Stimulated activated CD8-positive, alpha-beta memory T cell treated with anti-CD3 and anti-CD28 coated beads, Interleukin-2, amount 100 ng/mL, for 1 hour (primary cell): ENCODE measurements at places on chromosomes 3 and 15.

- no peak for DNase-seq
Observed at GRCh38 chr15:82677720-82678323, 30.7 kb upstream of the CPEB1 start.

- DNase-seq = no peak
Observed at GRCh38 chr15:48532946-48533345, 112.6 kb downstream of the FBN1 start.

DNA sequence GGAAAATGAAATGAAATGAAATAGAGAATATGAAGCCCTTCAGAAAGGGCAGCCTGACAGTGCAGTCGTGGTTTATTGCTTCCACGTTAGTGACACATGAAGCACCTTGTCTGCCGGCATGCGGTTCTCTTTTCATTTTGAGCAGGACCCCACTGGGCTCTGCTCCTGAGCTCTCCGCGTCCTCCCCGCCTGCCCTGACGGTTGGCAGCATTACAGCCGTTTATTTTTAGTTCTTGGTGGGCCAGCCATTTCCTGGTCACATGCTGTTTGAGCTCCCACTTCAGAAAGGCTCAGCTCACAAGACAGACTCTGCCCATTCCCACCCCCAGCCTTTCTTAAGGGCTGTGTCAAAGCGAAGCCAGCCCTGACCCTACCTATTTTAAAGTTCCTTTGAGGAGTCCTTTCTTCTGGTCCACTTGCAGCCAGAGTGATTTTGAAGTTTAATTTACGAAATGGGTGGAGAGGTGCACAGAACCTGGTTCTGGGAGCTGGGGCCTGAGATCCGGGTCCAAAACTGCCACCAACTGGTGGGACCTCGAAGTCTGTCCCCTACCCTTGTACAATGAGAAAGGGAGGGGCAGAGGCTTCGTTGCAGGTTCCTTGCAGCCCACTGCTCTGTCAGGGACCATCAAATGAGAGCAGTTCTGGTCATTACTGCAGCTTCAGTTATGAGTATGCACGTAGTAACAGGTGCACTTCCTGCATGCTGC is 60.1 kb downstream of the MGLL start:
- DNase-seq = no peak

DNA sequence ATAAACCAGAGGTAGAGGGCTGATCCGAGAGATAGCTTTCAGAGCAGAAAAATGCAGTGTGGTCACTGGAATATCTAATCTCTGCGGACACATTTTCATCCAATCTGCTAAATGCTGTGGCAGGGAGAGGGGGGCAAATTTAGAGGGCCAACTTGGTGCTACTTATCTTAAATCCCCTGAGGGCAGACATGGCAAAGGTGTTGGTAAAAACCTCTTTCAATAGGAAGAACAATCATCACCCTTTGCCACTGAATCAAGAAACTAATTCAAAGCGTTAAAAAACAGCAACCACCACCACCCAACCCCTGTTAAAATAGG is 152.9 kb downstream of the MECOM start:
- no peak for DNase-seq

GRCh38 chr15:83163032-83163431 is 44.6 kb downstream of the HDGFL3 start:
- DNase-seq = no peak

DNA sequence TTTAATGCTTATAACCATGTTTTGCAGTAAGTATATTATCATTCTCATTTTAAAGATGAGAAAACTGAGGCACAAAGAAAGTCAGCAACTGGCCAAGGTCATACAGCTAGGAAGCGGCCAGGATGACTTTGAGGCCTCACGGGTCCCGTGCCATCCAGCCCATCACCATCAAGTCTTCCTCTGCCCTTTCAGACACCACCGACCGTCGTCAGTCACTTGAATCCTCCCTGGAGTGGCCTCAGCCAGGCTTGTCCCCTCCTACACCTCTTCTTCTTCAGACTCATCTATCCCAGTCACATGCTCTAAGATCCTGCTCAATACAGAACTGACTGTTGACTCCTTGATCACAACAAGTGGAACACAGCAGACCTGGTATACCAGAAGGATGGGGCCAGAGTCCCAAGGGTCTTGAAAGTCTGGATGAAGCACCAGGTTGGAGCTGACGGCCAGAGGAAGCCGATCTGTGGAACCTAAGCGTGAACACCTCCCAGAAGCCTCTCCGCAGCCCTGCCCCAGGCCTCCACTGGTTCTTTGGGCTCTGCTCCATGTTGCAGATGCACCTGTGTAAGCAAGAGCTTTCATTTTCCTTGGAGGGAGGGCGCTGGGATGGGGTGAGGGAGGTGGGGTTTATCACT is 22.1 kb downstream of the ITGA11 start:
- DNase-seq = no peak

DNA sequence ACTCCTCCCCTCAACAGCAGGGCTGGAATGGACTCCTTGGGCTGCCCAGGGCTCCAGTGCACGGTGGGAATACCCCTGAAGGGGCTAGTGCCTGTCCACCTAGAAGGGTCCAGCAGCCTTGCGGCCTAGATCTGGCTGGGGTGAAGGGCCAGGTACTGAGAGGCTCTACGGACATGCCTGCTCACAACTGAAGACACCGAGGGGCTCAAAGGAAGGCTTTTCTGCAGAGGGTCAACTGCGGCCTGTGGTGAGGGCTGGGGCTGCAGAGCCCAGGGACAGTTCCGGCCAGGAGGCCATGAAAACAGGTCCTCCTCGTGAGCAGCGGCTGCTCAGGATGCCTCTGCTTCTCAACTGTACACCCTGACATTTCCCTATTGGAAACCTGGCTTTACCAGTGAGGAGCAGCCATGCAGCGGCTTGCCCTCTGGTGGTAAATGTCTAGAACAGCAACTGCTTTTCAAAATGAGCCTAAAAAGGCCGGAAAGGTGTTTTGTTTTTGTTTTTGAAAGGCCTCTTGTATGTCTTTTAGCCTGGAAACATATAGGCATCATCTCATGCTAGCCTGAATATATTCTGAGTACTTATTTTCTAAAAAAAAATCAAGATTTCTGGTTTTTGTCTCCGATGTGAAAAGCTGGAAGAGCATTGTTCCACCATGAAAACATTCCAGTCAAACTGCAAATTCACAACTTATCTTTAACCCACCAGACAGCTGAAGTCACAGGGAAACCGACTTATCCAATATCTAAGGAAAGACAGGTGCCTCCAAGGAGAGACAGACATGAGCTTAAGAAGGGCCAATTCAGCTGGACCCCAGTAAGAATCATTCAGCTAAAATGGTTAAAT is 163.4 kb downstream of the KLF13 start:
- no peak for DNase-seq

GRCh38 chr15:55969582-55969981 is 23.8 kb downstream of the NEDD4 start:
- no peak for DNase-seq

DNA sequence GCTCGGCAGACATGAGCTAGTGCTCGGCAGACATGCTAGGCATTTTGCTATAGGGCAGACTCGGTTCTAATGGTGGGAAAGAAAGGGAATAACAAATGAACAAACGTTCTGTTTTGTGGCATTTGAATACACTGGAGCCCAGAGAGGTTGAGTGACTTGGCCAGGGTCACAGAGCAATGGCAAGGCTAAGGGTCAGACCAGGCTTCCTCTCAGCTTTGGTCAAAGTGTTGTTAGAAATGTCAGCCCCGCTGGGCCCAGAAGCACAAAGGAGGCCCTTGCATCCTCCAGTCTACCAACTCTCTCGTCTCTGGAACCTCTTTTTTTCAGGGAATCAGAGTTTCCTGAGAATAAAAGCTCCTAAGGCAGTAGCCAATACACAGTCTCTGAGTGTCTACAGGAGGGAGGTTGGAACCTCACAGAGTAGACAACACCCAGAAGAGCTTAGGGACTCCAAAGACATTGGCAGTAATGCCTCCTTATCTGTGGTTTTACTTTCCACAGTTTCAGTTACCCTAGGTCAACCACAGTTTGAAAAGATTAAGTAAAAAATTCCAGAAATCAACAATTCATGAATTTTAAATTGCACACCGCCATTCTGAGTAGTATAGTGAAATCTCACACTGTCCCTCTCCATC is 47.3 kb downstream of the SSUH2 start:
- no peak for DNase-seq

DNA sequence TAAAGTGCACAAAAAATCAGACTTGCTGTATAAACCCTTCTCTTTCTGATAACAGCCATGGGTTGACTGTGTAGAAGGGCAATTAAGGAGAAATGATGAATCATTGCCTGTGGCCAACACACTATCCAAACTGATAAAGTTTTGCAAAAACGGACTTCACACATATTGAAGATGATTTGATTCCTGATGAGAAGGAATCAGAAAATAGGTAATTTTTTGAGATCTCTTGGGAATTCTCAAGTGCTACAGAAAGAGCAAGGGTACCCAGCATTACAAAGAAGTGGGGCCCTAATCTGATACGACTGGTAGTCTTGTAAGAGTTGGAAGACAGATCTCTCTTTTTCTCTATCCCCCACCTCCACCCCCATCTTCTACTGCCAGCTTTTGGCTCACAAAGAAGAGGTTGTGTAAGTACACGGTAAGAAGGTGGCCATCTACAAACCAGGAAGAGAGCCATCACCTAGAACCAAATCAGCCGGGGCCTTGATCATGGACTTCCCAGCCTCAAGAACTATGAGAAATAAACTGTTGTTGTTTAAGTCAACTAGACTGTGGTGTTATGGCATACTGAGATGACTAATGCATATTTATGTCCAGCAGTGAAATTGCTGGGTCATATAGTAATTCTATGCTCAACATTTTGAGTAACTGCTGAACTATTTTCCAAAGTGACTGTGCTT is 254.7 kb downstream of the EDEM1 start:
- no peak for DNase-seq

DNA sequence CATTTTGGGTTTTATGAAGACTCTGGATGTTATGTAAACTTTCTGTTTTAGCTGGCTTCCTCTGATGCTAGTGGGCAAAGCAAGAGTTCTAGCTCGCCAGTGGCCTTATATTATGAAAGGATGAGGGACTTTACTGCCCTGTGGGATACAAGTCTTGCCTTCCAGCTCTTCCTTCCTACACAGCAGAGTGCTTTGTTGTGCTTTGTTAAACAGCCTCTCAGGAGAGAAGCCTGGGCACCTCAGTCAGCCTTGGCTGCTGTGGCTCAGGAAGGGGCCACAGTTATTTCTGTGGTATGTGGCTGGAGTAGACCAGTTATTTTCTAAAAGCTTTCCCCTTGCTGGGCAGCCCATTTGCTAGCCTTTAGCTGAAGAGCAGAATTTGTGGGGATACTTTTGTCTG is 69.5 kb upstream of the SUCLG2 start:
- no peak for DNase-seq

- no peak for DNase-seq
Observed at GRCh38 chr3:127134466-127134865, 58.5 kb upstream of the PRR23E start.

DNA sequence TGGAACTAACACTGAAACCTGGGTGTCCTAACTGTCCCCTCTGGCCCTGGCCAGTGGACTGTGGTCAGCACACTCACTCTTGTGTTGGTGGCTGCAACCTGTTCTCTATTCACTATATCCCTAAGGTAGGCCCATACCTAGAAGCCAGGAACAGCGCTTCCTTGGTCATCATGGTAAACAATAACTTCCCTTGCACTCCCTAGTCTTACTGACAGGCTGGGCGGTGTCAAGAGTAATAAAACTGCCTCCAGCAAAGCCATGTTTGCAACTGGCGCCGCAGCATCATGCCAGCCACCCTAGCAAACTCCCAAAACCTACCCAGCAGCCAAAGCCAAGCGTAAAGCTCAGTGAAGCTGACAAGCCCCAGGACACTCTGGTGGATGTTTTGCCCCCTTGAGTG is 63.1 kb upstream of the TSEN2 start:
- DNase-seq = no peak

GRCh38 chr3:94011233-94011711 is 17.1 kb downstream of the STX19 start:
- no peak for DNase-seq

- no peak for DNase-seq
Observed at GRCh38 chr3:55434789-55435188, 52.3 kb downstream of the WNT5A start.

GRCh38 chr3:16482194-16482769 is 31.2 kb downstream of the RFTN1 start:
- no peak for DNase-seq

GRCh38 chr3:119352863-119353527 is 58.8 kb downstream of the ARHGAP31 start:
- no peak for DNase-seq

- peak; percentile 14 for DNase-seq
Observed at GRCh38 chr3:150703299-150703755, 393 bp downstream of the ERICH6 start.

GRCh38 chr15:31473385-31474058 is 146.9 kb downstream of the KLF13 start:
- no peak for DNase-seq

DNA sequence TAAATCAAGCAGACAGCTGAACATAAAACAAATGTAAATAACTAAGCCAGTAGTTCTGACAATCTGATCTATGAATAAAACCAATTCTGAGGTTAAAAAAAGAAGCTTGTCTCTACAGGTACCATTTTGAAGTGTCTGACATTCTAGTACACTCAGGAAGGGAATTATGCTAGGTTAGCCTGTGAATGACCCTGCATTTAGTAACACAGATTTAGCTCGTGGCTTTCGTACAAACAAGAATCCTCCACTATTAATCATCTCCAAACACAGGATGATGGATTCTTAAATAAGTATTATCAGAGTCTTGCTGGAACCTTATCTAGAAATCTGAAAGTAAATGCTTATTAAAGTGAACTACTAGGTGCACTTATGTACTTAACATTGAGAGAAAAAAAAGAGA is 1120.1 kb downstream of the ROBO1 start:
- DNase-seq = no peak

DNA sequence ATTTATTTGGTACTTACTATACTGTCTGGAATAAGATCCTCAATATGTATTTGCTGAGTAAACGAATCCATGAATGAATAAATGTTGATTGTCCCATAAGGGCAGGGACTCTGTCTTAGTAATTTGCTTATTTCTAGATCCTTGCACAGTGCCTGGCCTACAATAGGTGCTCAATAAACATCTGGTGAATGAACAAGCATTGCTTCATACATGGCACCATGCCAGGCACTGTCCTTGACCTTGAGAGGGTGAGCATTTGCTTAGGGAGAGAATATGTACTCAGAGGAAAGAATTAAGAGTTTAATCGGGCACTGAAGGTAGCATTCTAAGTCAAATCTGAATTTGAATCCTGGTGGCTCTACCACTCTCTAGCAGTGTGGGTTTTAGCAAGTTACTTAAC is 282.1 kb downstream of the THSD4 start:
- DNase-seq = no peak

GRCh38 chr3:101944308-101944707 is 95.0 kb downstream of the NFKBIZ start:
- DNase-seq = no peak

GRCh38 chr3:4908433-4909156 is 70.6 kb upstream of the BHLHE40 start:
- DNase-seq = no peak

GRCh38 chr3:12643724-12644123 is 20.2 kb downstream of the RAF1 start:
- no peak for DNase-seq

GRCh38 chr3:129417326-129417725 is 11.1 kb downstream of the EFCAB12 start:
- no peak for DNase-seq

- DNase-seq = no peak
Observed at GRCh38 chr3:122903171-122903570, 108.3 kb downstream of the SLC49A4 start.

- no peak for DNase-seq
Observed at GRCh38 chr3:174858353-174858752, 781 bp upstream of the NAALADL2 start.
